ENCODE measurements at places on chromosomes 5 and 9. TPM values are rescaled to one million over a fixed set of nuclear protein-coding genes. Genes with fewer than 3 reads are reported as not detected.

DNA sequence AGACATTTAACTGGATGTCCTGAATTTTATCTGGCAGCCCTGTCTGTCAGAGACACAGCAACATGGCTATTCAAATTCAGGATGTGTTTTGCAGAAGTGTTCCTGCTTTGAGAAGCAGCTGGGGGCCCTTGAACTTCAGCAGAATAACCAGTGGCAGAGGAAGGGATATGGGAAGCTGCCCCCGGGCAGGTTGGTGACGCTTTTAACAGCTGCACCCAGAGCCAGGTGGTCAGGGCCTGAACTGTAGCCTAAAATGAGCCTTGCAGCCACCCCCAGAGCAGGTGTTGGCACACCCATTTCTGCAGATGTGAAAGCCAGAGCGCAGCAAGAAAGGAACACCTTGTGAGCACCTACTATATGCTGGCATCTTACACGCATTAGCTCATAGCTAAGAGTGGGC, 128.7 kb upstream of the BOD1 start:
- H3K36me3 ChIP-seq = no peaks in the 10 kb centered on the region
- no peak overlapping the region for H3K27ac ChIP-seq
- no peak for DNase-seq
- H3K27me3 ChIP-seq = no peaks in the 10 kb centered on the region

The PCDHA1 gene
- total RNA-seq = not detected

DNA sequence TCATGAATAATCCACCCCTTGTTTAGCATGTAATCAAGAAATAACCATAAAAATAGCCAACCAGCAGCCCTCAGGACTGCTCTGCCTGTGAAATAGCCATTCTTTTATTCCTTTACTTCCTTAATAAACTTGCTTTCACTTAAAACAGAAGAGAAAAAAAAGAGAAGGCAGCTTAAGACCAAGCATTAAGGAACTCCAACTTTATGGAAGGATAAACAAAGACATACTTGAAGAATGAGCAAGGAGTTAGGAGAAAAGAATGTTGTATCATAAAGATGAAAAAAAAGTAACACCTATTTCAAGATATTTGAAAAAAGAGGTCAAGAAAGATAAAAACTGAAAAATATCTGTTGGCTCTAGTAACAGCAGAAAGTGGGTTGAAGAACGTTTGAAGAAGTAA, 107.6 kb downstream of the RNF180 start:
- no peaks in the 10 kb centered on the region for H3K36me3 ChIP-seq
- H3K27ac ChIP-seq = no peak overlapping the region
- H3K4me1 ChIP-seq = no peaks in the 10 kb centered on the region
- DNase-seq = no peak

DNA sequence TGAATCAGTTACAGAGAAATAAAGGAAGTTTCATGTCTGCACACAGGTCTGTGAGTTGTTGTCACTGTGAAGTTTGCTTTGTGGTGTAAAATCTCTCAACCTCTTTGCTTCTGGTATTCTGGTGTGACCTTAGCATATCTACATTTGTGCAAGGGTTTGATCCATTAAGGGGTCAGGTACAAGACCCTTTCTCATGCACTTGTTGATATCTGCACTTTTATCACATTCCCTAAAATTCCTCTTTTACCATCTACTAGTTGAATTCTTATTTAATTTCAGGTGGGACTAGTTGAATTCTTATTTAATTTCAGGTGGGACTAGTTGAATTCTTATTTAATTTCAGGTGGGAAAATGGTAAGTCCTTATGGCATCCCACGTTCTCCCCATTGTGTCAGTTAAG, 306.7 kb upstream of the ZNF608 start:
- no peaks in the 10 kb centered on the region for H3K36me3 ChIP-seq
- H3K27ac ChIP-seq = no peak overlapping the region
- H3K27me3 ChIP-seq = no peaks in the 10 kb centered on the region
- DNase-seq = no peak
- peaks cover 24% of the 10 kb centered on the region for H3K4me1 ChIP-seq

The GPR151 gene
- total RNA-seq = not detected

The QRFP gene
- not detected for total RNA-seq

GRCh38 chr5:61813361-61813760, 481.3 kb downstream of the ZSWIM6 start:
- no peaks in the 10 kb centered on the region for H3K4me1 ChIP-seq
- H3K27ac ChIP-seq = no peak overlapping the region
- H3K36me3 ChIP-seq = no peaks in the 10 kb centered on the region
- no peak overlapping the region for H3K4me3 ChIP-seq
- no peaks in the 10 kb centered on the region for H3K27me3 ChIP-seq
- no peak for DNase-seq

DNA sequence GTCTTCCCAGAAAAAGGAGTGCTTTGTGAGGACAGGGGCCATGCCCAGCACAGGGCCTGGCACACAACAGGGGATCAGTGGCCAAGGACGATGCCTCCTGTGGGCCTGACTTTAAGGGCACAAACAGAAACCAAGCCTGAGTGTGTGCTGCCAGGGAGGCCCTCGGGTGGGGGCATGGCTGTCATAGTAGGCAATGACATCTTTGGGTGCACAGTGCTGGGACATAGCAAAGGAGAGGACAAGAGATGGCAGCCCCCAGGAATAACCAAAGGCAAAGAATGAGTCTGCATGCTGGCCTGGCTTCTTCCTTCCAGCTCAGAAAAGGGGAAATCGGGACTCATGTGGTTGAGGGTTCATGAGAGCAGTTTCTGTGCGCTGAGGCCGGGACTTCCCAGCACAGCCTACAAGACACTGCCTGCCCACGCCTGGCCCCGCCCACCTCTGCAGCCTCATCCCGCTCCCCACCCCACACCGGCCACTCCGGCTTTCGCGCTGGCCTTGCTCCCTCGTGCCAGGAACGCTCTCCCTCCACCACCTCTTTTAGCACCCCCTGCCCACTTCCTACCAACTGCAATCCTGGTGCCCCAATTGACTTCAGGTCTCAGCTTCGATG, 13.8 kb upstream of the LHX2 start:
- no peak for DNase-seq
- no peaks in the 10 kb centered on the region for H3K36me3 ChIP-seq
- no peak overlapping the region for H3K27ac ChIP-seq
- H3K4me1 ChIP-seq = peaks cover 30% of the 10 kb centered on the region
- H3K27me3 ChIP-seq = peaks cover 19% of the 10 kb centered on the region

Data from vagina (tissue), 2 donors.